KBM-7 (cell line): ENCODE measurements at places on chromosomes 11 and 22.

GRCh38 chr11:9267680-9268079 is 2.5 kb upstream of the DENND5A start:
- DNase-seq = no peak

- no peak for DNase-seq
Observed at GRCh38 chr11:121564948-121565684, 112.3 kb upstream of the SORL1-AS1 start.

GRCh38 chr11:44634401-44635281 is 69.2 kb downstream of the CD82 start:
- no peak for DNase-seq

- peak; percentile 71 for DNase-seq
Observed at GRCh38 chr11:63839508-63840355, 822 bp downstream of the MARK2 start.

DNA sequence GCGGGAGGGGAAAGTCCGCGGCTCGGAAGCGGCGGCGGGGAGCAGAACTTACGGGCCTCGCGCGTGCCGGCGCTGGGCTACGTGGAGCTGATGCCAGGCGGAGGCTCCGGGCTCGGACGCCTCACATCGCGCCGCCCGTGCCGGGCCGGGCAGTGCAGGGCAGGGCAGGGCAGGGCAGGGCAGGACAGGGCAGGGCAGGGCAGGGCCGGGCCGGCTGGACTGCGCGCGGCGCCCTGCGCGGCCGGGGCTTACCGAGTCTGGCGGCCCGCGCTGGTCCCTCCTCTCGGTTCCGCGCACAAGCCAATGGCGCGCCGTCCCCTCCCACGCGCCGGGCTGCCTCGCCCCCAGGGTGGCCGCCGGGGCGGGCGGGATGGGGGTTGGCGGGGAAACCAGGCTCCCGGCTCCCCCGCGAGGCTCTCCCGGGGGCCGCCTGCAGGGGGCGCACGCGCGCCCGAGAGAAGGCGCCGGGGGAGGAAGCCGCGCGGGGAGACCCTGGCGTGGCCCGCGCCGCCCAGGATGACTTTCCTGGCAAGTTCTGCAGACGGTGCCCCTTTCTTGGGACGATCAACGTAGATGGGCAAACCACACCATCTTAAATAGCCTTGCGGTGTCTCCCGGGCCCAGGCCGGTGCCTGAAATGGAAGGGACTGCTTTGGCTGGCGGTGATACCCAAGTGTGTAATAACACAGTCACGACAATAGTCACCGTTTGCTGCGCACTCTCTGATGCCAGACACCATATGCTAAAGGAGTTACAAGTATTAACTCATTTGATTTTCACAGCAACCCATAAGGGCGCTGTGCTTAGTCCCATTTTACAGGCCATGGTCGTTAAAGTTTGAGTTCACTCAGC is at the start of gene TP53I11:
TSS of gene TP53I11 (minus strand) at position 259 of the 852 bp plus-strand sequence. CDS start 12,548 bp downstream, outside the sequence.
- peak; percentile 72 for DNase-seq

- no peak for DNase-seq
Observed at GRCh38 chr11:127628458-127628785, 627.9 kb upstream of the KIRREL3 start.

DNA sequence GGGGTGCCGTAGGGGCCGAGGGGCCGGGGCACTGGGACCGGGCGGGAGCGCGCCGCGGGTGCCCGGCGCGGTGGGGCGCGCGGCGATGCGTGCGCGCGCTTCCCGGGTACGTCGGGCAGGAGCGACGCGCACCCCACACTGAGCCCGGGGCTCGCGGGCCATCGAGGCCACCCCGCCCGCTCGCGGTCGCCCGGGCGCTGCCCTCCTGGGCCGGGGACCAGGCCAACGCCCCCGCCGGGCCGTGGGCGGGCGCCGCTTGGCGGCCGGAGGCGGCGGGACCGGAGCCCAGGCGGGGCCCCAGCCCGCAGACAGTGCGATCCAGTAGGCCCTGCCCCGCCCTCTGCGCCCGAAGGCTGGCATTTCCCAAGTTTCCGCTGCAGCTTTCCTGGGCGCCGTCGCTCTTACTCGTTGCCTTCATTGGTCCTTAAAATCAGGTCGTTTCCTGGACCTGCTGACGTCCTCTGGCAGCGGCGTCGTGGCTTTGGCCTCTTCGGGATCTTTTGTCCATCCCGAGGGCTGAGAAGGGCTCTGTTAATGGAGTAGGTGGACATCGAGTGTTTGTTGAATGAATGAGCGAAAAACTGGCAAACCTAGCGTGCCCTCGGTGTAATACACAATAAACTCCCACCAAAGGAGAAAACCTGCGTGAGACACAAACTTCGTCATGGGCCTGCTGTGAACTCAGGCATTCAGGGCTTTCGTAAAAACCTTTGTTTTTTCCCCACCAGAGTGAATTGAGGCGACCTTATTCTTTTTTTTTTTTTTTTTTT is 638 bp downstream of the PARVA start:
- DNase-seq = no peak

DNA sequence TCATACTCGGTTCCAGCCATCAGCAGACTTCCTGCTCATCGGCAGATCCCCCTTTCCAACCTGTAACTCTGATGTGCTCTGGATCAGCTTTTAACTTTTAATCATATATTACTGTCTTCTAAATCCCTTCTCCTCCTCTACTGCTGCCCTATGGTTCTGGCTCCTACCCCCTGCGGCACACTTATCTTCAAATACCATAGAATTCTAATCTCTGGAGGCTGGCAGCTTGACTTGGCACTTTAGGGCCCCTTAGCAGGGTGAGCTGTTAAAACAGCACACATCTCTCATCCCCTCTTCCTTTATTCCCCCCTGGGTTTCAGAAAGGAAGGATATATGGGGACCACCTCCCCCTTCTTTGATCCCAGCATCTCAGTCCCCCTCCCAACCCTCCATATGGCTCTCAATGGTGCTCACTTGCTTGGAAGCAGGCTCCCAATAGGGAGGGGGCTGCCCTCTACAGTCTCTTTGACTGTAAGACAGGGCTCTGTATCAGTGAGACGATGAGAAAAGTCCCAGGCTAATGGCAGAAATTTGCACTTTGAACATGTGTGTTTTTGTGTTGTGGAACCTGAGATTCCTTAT is 4.4 kb upstream of the CNTF start:
- no peak for DNase-seq

DNA sequence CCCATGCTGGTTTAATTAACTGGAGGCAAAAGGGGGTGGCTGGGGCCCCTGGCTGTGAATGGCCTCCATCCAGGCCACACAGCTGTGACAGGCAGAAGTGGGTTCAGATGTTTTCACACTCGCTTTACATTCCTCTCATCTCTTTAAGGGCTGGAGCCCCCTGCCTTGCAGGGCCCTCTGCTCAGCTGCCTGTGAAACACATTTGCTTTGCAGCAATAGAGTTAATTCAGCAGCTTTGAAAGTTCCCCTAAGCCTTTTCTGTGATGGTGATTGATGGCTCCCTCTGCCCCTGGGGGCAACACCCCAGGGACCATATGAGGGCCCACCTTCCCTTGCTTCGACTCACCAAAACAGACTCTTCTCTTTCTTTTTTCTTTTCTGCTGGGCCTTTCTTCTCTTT is 139.3 kb downstream of the FEZ1 start:
- DNase-seq = no peak

DNA sequence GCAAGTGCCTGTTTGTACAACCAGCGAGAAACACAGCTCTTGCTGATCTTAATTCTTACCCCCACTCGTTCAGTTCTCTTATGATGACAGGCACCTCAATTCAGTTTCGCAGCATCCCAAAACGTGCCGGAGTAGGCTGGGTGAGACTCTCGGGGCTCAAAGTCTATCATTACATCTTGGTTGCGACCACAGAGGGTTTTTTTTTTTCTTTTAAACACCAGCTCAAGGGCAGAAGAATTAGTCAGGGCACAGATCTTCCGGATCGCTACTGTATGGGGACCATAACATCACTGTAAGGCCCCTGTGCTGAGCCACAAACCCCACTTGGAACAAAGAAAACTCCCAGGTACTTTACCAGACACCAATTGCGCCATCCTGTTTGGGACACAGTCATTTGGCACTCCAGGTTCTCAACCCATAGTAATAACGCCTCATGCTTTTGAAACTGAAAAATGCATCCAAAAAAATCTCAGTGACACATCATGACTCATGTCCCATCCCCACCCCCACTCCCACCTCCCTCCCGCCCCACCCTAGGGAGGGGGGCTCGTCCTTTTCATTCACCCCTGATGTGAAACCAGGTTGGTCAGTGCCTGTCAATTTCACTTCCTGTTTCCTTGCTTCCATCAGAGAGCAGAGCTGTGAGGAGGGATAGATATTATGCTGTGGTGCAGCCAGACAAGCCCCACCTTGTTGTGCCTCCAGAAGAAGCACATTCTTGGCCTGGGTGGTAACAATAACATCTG is 41.0 kb upstream of the CD5 start:
- DNase-seq = peak; percentile 38

GRCh38 chr11:103608566-103608965 is 427.9 kb upstream of the DDI1 start:
- no peak for DNase-seq

DNA sequence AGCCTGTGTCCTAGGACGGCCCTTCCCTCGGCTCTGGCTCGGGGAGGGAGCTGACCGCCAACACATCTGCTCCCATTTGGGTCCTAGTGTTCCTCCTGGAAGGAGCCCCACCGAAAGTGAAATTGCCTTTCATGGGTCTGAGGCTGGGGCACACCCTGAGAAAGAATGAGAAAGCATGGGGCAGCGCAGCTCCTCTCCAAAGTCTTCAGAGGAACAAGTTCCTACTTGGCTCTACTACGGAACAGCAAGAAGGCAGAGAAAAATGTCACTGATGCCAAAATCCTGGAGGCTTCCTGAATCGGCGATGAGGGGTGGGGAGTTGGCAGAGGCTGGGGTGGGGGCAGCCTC is 41.5 kb upstream of the MYEOV start:
- no peak for DNase-seq

- DNase-seq = no peak
Observed at GRCh38 chr11:26992031-26992541, 1.8 kb upstream of the FIBIN start.

GRCh38 chr11:1771700-1772099 is 8.0 kb upstream of the CTSD start:
- DNase-seq = no peak

GRCh38 chr11:127464325-127464724 is 463.8 kb upstream of the KIRREL3 start:
- no peak for DNase-seq

GRCh38 chr11:125496529-125496857 is 428 bp upstream of the FEZ1 start:
- no peak for DNase-seq

DNA sequence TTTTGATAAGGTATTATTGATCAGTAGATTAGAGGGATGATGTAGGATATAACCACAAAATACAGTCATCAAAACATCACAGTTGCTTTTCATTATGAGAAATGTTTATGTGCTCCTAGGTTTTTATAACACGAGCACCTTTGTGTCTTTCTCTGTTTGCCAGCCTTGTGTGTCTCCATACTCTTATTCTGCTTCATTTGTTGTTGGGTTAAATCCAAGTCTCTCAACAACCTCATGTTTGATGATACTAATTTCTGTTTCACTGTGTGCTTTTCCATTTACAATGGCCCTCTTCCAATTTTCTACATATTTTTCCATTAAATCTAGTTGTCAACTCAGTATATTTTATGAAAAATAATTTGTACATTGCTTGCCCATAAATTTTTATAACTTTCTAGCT is 107.7 kb upstream of the POU2AF2 start:
- DNase-seq = no peak

DNA sequence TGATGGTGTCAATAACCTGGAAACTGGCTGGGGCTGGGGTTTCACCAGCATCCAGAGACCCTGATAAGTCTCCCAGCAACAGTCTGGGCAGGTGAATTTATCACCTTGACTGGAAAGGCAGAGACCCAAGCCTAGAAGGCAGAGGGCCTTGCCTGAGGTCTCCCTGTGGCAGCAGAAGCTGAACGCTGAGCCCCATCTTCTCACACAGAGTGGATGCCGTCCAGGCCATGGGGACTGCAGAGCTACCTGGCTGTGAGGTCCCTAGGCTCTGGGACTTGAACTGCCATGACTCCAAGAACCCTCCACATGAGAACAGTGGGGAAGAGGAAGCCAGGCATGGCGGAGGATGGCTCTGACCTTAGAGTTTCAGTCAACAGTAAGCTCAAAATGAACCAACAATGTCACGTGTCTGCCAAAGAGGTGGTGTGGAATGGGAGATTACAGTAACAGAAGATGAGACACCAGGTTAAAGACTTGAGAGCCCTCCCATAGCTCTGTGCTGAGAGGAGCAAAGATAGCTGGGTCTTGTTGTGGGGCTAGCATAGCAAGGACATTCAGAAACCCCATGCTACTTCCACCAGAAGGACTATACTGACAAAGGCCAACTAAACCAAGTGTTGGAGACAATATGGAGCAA is 79.1 kb upstream of the LINC01488 start:
- DNase-seq = no peak

- DNase-seq = no peak
Observed at GRCh38 chr11:69369945-69370344, 76.0 kb downstream of the MYEOV start.

GRCh38 chr11:88357323-88358039 is 19.9 kb upstream of the CTSC start:
- no peak for DNase-seq

DNA sequence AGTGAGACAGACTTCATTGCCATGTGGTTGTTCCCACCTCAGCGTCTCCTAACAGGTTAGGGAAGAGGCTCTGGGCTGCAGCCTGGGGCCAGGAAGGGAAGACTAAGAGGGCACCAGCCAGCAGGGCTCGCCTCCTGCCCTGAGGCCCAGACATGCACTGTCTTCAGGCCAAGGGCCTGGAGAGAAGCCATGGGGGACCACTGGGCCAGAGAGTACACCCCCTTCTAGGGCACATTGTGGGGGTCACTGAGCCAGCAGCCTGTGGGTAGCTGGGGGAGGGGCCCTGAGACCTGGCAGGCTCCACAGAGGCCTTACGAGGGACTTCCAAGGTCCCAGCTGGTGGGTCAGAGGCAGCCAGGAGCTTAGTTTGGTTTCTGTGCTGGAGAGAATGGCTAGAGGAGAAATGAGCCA is 25.0 kb upstream of the MYRF start:
- no peak for DNase-seq

- no peak for DNase-seq
Observed at GRCh38 chr11:123800036-123800435, 6.1 kb downstream of the OR6M1 start.

- no peak for DNase-seq
Observed at GRCh38 chr11:11965656-11966353, 42.6 kb downstream of the DKK3 start.

DNA sequence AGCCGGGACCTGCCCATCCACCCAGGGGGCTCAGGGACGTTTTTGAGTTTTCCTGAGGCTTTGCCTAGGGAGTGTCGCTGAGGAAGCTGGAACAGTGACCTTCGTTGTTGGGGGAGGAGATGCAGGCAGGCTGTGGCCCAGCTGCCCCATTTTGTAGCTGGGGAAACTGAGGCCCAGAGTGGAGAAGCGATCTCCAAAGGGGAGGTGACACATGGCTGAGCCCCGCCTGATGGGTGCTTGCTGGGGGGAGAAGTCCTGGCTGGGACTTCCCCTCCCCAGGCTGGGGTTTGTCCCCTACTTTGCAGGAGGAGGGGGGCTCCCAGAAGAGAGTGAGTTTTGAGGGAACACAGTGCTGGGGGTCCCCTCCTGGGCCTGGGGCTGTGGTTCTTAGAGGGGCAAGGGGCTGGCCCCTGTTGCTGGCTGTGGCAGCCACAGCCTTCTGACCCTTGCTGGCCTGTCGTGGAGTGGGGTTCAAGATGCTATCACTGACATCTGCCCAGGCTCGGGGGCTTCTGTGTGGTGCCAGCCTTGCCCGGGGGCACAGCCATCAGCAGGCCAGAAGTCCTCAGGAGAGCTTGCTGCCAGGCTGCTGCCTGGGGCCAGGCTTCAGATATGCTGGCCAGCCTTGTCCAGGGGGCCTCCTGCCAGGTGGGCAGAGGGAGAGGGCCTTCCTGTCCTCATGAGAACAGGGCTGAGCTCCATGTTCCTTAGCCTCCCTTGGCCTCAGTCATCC is 21.4 kb downstream of the KCNQ1 start:
- DNase-seq = no peak

- DNase-seq = no peak
Observed at GRCh38 chr11:110979696-110980095, 265.8 kb upstream of the POU2AF2 start.
